Esophagus squamous epithelium (tissue), 5 donors: ENCODE measurements at places on chromosomes 11 and 22.

DNA sequence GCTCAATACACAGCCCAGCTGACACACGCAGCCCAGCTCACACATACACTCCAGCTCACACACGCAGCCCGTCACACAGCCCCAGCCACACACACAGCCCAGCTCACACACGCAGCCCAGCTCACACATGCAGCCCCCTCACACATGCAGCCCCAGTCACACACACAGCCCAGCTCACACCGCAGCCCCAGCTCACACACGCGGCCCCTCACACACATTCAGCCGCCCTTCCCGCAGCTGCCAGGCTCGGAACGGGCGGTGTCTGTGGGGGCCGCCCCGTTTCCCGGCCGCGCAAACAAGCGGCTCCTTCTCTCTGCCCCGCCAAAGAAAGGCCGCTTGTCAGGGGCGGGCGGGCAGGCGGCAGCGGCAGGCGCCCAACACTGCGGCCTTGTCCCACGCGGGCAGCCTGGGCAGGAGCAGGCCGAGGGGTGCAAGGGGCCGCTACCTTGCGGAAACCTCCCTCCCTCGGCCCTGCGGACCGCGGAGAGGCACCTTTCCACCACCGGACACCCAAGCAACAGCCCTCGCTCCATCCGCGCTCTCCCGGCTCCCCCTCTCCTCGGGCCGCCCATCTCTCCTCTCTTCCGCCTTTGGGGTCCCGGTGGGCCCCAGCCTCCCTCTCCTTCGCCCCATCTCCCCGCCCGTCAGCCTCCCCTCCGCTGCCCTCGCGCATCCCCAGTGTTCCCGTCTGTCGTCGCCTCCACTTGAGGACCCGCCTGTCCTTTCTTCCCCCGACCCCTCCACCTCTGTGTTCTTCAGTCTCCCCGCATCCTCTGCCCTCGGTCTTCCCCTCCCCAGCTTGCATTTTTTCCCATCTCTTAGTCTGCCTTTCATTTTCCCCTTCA lies 2.2 kb downstream of the PHLDB1 start:
- DNase-seq = no peak

DNA sequence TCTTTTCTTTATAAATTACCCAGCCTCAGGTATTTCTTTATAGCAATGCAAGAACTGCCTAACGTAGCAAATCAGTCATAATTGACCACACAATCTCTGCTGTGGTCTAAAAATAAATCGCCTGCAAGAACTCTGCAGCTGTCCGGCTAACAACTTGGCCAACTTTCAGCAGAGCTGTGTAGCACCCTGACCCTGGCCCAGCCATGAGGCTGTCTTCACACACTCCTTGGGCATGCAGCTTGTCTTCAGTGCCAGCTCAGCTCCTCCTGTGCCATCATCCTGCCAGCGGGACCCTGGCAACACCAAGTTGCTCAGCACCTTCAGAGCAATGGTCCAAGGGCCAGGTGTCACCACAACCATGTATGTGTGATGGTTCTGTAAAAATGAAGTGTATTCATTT lies 355.6 kb downstream of the OPCML start:
- DNase-seq = no peak

- DNase-seq = no peak
Observed at GRCh38 chr11:75349521-75350116, 1.8 kb downstream of the ARRB1 start.

- DNase-seq = no peak
Observed at GRCh38 chr22:28175730-28176492, 256.9 kb upstream of the PITPNB start.

DNA sequence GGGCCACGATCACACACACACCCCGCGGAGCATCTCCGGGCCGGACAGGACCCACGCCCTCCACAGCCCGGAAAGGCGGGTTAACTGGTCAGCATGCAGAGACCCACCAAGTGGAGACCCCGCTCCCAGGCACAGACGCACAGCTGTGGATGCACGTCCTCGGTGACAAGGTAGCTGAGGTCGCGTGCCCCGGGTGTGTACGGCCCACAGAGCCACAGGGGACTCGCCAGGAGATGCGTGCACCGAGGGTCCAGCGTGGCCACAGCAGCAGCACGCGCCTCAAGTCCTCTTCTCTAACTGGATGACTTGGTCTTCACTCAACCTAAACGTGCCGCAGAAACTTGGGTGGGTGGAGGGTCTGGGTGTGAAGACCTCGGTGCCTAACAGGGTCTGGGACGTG lies 5.5 kb downstream of the H19 start:
- no peak for DNase-seq
